ENCODE measurements at places on chromosomes 13 and 19. TPM values are rescaled to one million over a fixed set of nuclear protein-coding genes. Genes with fewer than 3 reads are reported as not detected.

FCAR gene
- total RNA-seq: not detected

CPT1C gene
- total RNA-seq: 5.0 TPM

KISS1R gene
- not detected for total RNA-seq

TCF3 gene
- 91.7 TPM for total RNA-seq

ERF gene
- total RNA-seq: 23.8 TPM

LMTK3 gene
- under 0.01 TPM for total RNA-seq

DNAAF3 gene
- 3.1 TPM for total RNA-seq

TGFBR3L gene
- not detected for total RNA-seq

CPB2 gene
- not detected for total RNA-seq

NANOS3 gene
- total RNA-seq: 1.6 TPM

POGLUT2 gene
- total RNA-seq: 5.8 TPM

SRRM5 gene
- total RNA-seq: not detected

- DNase-seq: no peak
Measured at GRCh38 chr19:4390017-4390566, 10.3 kb downstream of the SH3GL1 start.

GRCh38 chr19:44754750-44755080, 6.2 kb downstream of the BCL3 start:
- no peak for DNase-seq

GRCh38 chr19:38270587-38271167, 6.3 kb downstream of the SPINT2 start:
- DNase-seq: peak; percentile 86

DNA sequence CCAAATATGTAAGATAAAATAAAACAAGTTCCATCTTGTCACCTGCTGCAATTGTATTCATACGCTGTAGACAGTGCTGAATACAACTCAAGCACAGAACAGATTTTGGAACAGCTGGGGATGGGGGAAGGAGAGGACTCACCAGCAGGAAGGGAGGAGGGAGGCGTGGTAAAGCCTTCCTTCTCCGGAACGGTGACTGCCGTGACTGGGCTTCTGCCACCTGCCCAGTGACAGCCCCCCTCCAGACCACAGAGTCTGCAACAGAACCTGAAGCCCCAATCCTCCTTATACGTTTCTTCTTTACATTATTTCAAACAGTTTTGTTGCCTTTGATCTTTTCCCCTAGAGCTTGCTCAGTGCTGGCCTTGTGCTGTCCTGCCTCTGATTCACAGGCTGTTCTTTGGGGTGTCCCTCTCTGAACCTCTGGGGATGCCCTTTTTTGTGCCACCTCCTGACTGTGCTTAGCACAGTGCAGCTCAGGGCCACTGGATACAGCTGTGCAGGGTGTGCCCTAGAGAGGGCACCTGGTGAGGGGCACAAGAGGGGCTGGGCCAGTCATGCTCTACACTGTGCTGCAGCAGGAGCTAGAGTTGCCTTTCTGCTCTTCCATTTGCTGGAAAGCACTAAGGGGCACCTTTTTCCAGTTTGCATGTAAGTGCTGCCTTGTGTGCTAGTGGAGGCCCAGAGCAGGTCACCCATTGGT, 213.0 kb downstream of the ZIC5 start:
- DNase-seq: no peak

GRCh38 chr13:31060655-31061054, 101.0 kb downstream of the HSPH1 start:
- no peak for DNase-seq

DNA sequence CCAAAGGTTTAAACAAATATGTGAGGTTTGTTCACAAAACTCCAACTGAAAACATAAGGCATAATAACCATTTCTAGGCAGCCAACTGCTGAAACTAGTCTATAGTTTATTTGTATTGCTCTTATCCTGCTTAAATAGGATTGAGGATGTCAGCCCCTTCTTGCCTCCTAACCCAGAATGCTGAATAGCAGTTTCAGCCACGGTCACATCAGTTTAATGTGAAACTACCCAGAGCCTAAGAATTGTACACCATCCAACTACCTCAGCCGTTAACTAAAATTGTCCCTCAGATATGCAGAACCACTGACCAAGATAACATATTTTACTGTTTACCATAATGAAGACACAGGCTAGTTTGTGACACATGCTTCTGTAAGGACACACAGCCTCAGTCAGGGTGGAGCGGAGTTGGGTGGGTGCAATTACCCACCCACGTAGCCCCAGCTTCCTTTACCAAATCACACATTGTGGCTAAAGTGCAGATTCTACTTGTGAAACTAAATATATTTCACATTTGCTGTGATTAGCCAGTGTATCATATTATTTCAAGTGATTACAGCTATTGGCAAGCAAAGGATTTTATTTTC, 259.9 kb downstream of the EFNB2 start:
- peak; percentile 12 for DNase-seq

DNA sequence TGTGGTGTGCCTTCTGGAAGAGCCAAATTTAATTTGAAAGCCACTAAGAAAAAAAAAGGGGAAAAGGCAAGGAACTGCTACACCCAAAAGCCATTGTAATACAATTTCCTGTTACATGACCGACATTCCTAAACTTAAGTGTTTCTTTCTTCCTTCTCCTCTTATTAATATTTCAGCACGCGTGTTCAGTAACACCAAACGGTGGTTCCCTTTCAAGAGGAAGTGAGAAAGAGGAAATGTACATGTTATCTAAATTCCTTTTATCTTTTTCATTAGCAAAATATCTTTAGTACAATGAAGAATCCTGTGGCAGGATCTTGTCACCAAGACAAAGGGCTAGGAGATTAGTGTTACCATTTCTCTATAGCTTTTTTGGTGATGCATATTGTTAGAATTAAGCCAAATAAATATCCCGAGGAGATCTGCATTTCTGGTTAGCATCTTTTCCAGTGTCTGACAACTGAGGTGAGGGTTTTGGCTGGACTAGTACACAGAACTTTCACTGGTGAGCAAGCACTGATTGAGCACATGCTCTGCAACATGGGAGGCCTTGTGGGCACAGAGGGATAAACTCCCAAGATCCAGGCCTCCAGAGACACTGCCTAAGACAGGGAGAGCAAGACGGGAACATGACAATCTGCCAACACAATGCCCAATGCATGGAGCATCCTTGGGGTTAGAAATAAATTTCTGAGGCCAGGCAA, 22.1 kb downstream of the LATS2 start:
- no peak for DNase-seq

- peak; percentile 1 for DNase-seq
Measured at GRCh38 chr13:101811284-101811839, 358.9 kb downstream of the ITGBL1 start.

- DNase-seq: no peak
Measured at GRCh38 chr13:66506979-66507378, 723.2 kb downstream of the PCDH9 start.

GRCh38 chr13:49060678-49061387, 85.1 kb downstream of the FNDC3A start:
- DNase-seq: no peak

GRCh38 chr19:29658221-29658991, 6.9 kb upstream of the PLEKHF1 start:
- no peak for DNase-seq

GRCh38 chr13:63636316-63636993, 2220.8 kb upstream of the PCDH20 start:
- DNase-seq: no peak

GRCh38 chr19:33532859-33533460, 11.4 kb upstream of the PEPD start:
- DNase-seq: no peak

DNA sequence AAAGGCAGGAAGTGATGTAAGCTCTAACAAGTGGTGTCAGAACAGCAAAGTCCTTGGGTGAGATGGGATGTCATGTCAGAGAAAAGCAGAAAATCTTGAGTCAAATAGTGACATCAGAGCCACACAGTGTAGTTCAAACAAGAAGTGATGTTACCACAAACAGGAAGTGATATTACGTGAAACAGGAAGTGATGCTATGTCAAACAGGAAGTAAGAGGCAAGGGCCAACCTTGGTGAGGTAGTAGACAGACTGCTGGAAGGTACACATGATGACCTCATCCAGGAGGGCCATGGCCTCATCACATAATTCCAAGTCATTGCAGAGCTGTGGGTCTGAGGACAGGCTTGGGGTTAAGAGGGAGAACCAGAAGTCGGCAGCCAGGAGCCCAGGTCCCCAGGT, 7.0 kb upstream of the MAMSTR start:
- no peak for DNase-seq

GRCh38 chr13:48066310-48066989, 28.5 kb downstream of the MED4 start:
- no peak for DNase-seq

DNA sequence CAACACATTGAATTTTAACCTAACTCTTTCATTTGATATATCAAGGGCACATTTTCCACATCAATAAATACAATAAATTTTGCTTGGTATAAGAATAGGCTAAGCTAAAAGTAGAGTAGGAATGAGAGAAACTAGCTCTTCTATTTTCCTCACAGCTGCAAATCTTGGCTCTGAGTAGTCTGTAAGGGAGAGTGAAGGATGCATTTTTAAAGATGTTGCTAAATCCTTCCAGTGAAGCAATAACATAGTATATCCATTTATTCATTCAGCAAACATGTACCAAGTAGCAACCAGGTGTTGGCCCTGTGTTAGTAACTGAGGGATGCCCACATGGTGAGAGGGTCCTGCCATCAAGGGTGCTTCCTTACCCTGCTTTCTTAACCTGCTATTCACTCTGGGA, 799.9 kb downstream of the PCDH9 start:
- no peak for DNase-seq

DNA sequence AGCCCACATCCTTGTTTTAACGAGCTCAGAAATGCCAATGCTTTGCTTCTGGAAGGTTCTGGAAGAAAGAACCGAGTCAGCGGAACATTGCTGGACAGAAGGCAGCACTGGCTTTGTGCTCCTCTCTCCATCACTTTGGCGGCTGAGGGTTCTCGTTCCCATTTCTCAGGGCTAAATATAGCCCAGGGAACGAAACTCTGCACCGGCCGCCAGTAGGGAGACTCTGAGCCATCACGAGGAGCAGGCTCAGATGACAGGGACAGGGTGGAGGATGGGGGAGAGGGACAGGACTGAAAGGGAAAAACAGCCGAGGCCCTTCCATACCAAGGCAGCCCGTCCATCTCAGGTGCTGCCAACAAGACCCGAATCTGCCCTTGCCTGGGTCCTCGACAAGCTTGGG, 166.4 kb downstream of the CACNA1A start:
- DNase-seq: no peak

DNA sequence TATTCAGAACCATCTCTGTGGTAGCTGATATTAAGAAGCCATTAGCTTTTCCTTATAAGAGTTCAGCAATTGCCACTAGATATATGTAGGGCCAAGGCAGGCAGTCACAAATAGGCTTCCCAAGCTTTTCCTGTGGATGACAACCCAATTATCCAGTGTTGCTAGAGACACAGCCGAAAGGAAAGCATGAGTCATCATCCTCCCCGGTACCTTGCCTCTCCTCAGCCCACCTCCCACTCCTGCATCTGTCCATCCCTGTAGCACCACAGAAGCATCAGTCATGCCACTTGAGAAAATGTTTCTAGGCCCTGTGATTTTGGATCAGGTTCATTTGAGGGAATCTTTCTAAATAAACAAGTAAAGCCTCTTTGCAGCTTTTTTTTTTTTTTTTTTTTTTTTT, 204.3 kb downstream of the DNAJC15 start:
- peak; percentile 34 for DNase-seq

GRCh38 chr13:21546372-21546771, 57.6 kb downstream of the MICU2 start:
- no peak for DNase-seq

DNA sequence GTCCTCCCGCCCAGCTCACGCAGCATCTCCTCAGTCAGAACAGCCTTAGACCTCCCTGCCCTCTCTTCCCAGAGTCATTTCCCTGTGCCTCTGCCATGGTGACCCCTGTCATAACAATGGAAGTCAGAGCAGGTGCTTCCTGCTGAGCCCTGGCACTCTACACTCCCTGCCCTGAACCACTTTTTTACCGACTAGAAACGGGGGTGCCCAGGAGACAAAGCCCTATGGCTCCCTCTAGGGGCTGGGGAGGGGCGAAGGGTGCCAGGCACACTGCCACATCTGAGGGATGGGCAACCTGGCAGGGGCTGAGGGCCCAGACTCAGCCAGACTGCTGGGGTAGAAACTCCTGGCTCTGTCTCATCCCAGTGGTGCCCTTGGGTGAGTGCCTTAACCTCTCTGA, 16.4 kb downstream of the ZNF574 start:
- DNase-seq: peak; percentile 44

DNA sequence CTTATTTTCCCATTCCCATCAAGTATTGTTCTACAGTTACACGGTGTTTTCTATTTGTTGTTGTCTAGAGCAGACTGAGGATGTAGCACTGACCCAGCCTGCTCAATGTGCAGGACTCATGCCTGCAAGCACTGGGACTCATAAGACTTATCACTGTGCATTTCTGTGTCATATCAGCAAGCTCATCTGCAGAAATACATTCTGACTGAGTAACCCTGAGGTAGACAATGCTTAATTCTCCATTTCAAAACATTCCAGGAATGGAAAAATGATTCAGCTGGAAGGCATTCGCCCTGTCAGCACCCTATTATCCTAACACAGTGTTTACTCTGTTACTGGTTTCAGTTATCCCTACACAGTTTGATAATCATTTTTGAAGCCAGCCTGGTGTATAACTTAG, 2506.4 kb downstream of the PCDH9 start:
- DNase-seq: no peak

Measured in Daoy (cell line).